ENCODE measurements at places on chromosomes 2 and 18. TPM values are rescaled to one million over a fixed set of nuclear protein-coding genes. Genes with fewer than 3 reads are reported as not detected.
A peak's percentile ranks its signal among the peaks of the same experiment; 100 is the strongest.

- no peak for DNase-seq
These were observed 296.2 kb upstream of the SPRED2 start for GRCh38 chr2:65728477-65729180.

- no peak for DNase-seq
These were observed 12.1 kb downstream of the TGFA start for GRCh38 chr2:70541481-70542020.

DNA sequence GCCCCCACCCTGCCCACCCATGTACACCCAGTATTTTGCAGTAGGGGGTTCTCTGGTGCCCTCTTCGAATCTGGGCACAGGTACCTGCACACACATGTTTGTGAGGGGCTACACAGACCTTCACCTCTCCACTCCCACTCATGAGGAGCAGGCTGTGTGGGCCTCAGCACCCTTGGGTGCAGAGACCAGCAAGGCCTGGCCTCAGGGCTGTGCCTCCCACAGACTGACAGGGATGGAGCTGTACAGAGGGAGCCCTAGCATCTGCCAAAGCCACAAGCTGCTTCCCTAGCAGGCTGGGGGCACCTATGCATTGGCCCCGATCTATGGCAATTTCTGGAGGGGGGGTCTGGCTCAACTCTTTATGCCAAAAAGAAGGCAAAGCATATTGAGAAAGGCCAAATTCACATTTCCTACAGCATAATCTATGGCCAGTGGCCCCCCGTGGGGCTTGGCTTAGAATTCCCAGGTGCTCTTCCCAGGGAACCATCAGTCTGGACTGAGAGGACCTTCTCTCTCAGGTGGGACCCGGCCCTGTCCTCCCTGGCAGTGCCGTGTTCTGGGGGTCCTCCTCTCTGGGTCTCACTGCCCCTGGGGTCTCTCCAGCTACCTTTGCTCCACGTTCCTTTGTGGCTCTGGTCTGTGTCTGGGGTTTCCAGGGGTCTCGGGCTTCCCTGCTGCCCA, 9.3 kb downstream of the PROC start:
- no peak for DNase-seq

CENPA gene
- 43.6 TPM for polyA plus RNA-seq

SMC6 gene
- 44.1 TPM for polyA plus RNA-seq

DNA sequence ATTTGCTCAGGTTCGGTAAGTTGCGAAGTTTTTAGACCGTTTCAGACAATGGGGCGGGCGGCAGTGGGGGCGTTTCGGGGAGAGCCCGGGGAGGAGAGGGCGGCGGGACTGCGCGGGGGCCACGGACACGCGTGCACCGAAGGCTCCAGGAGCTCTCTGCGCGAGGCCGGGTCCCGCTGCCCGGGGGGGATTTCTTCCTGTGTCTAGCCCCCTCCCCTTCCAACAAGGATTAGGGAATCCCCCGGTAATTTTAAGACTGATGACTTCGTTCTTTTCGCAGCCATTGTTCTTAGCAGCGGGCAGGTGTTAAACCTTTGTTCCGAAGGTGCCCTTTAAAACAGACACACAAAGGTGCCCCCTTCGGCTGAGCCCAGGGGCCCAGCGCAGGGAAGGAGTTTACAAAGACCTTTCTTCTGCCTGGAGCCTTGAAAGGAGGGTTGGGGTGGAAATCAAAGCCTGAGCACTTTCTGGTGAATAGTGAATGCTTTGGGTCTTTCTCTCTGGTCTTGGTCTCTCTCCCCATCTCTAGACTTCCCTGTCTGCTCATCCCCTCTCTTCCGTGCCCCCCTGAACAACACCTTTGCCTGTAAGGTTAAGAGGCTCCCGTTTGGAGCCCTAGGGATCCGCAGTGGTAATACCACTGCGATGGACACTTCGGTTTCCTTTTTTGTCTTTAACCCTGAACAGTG, 2.1 kb downstream of the TRIB2 start:
- DNase-seq, result peak; percentile 17

DNA sequence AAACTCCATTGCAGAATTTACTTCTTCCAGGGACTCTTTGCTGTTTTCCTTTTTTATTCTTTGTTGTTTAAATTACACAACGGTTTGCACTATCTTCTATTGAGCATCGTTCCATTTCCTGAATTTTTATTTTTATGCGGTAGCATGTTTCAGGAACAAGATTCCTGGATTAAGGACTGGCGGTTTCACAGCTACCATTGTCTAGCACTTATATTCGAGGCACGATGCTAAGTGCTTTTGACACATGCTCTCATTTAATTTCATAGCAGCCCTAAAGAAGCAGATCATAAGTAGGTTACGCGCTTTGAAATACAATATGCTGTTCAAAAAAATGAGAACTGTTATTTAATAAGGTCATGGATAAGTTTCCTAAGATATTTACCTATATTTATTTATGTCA, 354.4 kb downstream of the ARL6IP6 start:
- no peak for DNase-seq

DNA sequence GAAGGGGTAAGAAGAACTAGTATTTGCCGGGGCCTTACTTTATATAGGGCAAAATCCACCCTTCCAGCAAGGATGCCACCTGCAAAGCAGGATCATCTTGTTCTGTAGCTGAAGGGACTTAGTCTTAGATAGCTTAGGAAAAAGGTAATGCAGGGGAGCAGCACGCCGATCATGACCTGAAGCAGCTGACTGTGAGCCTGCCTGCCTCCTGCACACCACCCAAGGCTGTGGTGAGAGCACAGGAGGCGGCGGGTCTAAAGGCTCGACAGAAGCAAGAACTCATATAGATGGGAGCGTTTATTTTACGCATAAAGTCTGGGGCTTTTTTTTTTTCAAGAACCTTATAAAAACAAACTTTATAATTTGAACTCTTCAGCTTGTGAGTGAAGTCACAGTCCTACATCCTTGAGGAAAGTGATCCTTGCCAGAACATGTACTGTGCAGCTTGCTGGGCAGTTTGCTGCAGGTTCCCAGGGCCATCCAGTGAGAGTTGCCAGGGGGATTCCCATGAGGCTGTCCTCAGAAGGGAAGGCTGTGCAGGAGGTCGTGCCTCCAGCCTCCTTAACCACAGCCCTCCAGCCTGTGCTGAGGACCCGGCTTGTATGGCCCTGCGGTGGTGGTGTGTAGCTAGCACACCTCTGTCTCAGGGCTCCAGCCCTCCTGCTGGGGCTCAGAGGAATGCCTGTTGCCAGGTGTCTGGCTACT, 92.1 kb downstream of the RNF144A start:
- DNase-seq, result no peak

DNA sequence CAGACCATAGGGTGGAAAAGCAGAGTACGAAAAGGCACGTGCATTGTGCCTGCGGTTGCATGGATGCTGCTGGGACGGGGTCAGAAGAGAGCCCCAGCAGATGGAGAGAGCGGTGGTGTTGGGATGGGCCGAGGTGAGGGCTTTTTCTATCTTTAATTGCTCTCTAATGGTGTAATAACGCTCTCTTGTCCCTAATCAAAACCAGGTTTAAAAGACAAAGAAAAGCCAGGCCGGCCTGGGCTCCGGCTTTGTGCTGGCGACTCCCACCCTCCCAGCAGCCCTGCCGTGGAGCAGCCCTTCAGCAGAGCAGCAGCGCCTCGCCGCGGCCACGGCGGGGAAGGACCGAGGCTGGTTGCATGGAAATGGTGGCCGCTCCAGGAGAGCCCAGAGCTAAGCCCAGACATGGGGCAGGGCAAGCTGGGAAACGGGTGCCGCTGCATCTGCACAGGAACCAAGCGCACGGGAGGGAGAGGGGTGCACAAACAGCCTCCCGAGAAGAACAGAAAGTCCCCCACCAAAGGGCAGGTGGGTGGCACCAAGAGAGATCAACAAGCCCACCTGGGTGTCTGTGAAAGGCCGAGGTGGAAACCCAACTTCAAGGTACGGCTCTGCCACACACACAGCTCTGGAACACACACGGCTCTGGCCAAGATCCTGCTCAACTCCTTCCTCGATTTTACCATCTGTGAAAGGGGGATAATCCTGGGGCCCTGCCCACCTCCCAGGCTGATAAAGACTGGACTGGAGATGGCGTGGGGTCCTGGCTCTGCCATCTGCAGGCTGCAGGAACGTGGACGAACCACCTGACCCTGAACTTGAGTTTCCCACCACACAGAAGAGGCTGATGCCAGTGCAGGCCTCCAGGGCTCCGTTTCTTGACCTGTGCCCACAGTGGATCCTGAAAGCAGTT, 15.0 kb downstream of the HS1BP3 start:
- peak; percentile 85 for DNase-seq

ANKRD30BL gene
- polyA plus RNA-seq, result not detected

PCARE gene
- not detected for polyA plus RNA-seq

- no peak for DNase-seq
These were observed 107.4 kb downstream of the ARL6IP6 start for GRCh38 chr2:152825834-152826233.

COL5A2 gene
- polyA plus RNA-seq, result 0.03 TPM

NEU2 gene
- polyA plus RNA-seq, result not detected

DNA sequence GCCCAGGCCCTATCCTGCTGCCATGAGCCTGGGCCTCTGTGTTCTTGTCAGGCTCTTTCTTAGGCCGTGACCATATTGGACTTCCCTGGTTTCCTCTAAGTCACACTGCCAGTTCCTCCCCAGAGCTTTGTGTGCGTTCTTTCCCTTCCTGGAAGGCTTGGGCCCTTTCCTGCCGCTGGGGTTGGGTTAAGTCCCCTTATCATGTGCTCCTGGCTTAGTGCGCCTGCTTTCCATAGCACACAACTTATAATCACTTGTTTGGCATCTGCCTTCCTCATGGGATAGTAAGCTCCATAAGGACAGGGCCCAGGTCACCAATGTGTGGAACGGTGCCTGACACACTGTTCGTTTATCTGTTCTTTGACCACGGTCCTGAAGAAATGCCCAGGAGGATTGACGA, 31.3 kb downstream of the NIFK start:
- no peak for DNase-seq

CNTNAP5 gene
- polyA plus RNA-seq, result not detected

Measured in K562 (cell line).